ENCODE measurements at places on chromosomes 12 and 14.

DNA sequence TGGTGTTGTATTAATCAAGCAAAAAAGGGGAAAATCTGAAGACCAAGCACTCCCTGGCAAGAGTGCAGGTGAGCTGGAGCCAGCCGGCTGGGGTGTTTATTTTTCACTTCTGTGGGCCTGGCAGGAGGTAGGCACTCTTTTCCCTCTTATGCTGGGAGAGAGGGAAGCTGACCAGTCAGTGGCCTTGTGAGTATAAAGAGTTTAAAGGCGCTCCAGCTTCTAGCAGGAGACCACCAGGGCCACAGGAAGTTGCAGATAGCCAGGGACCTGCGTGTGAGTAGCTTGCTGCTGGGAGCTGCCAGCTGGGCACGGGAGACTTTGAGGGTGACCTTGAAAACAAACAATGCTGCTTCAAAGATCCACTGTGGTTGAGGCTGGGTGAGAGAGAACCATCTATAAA is 217.4 kb upstream of the PWP1 start:
- no peak for DNase-seq

DNA sequence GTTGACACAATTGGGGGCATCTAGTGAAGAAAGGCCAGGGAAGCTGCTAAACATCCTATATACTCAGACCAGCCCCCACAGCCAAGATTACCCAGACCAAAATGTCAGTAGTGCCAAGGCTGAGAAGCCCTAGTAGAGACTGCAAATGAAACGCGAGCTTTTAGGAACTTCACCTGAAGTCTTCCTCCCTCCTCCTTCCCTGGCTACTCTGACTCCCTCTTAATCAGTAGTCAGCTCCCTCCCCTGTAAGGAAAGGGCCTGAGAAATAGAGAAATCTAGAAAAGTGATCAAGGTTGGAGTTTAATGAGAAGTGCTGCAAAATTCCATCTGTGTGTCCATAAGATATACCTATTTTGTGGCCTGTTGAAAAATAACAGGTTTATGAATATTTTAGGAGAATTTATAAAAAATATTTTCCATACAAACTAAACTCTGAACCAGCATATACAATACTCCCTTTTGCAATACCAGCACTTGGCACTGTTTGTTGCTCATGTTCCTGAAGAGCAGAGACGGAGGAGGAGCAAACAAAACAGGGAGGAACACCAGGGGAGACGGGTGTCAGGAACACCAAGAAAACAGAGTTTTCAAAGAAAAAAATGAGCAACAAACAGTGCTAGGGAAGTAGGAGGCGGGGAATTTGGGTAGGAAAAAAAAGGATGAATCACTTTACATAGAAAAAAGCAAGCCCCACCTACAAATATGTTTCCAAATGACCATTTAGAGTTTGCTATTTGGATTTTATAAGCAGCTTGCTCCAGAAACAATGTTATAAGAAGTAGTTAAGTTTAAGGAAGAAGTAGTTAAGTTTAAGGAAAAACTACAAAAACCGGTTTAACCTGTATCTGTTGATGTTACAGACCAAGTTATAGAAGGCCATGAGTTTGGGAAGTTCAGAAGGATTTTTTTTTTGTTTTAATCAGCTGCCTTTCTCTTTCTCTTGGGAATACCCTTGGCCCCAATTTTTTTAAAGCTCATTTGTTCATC is 282.1 kb upstream of the GRIP1 start:
- no peak for DNase-seq

GRCh38 chr12:3204143-3204542 is 127.0 kb downstream of the TSPAN9 start:
- DNase-seq = no peak

DNA sequence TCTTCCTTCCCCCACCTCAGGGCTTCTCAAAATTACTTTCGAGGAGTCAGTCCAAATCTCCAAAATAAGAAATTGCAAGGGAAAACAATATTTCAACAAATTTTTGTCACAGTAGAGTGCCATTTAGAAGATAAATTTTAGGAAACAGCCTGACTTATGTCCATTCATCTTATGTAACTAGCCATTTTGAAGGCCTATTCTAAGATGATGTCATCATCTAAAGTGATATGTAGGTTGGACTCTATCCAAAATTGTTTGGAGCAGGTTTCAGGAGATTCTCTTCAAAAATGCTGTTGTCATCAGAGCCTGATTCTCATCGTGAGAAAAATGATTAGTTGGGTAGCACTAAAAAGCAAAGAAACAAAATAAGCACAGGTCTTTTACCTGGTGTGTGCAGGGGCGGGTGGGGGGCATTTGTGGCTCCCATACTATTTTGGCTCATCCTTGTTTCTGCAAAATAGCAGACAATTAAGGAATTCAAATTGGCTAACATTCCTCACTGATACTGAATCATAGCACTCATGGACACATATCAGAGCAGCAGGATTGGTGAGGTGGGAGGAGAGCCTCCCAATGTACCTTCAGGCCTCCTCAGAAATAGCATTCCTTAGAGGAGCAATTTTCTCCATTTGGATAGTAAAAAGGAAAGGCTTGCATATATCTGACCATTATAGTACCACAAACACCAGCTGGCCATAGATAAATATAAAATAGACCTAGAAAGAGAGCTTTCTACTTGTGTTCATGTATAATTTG is 360.9 kb upstream of the NAV3 start:
- no peak for DNase-seq
